ENCODE measurements at places on chromosomes 5 and 9.

DNA sequence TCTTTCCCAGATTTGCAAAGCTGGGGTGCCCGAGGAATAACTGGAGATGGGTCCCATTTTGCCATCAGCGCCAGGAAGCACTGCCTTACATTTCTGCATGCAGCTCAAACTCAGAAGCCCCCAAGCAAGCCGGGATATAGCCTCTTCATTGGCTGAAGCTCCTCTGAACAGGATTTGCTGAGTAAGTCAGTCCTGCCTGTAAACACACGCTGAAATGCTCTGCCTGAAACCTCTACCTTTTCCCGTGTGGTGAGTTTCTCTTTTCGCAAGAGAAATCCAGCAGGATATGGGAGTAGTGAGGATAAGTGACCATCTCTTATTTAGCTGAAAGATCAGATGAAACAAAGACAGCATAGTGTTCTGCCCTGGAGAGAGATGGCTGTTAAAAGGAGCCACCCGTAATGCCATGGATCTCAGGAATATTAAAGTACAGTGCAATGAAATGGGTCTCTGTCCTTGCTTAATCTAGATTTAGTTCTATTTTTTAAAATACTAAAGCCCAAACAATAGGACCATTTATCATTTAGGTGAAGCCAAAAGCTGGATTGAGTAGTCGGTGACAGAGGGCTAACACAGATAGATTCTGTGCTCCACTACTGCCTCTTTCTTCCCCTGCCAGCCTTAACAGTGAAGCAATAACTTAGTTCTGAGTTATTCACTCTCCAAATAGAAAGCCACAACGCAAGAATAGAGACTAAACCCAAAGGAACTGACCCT lies 177.5 kb upstream of the PPP2R2B start:
- DNase-seq = no peak

DNA sequence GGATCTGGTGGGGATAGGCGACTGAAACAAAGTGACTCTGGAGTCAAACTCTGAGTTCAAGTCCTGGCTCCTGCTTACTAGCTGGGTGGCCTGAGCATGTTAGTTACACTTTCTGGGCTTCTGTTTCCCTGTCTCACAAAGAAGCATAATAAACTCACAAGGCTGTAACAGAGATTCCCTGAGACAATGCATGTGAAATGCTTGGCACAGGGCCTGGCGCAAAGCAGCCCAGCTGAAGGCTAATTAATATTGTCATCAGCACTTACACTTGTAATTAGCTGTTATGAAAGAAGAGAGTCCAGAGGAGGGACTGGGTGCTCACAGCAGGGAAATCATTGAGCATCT lies 64.1 kb upstream of the SPOCK1 start:
- DNase-seq = no peak

DNA sequence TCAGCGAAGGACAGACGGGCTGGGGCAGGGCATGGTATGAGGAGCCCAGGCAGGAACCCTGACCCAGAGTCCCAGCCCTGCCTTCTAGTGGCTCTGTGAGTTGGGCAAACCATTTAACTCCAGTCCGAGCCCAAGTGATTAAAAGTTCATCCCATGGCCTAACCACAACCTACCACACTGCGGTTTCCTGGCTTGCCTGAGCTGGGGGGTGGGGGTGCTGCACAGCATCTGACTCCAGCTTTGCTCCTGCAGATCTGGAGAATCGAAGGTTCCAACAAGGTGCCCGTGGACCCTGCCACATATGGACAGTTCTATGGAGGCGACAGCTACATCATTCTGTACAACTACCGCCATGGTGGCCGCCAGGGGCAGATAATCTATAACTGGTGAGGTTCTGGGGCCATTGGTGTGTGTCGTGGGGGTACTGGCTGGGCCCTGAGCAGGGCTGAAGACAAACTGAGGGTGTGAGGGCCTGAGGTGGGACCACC lies 49.0 kb downstream of the STOM start:
- no peak for DNase-seq

DNA sequence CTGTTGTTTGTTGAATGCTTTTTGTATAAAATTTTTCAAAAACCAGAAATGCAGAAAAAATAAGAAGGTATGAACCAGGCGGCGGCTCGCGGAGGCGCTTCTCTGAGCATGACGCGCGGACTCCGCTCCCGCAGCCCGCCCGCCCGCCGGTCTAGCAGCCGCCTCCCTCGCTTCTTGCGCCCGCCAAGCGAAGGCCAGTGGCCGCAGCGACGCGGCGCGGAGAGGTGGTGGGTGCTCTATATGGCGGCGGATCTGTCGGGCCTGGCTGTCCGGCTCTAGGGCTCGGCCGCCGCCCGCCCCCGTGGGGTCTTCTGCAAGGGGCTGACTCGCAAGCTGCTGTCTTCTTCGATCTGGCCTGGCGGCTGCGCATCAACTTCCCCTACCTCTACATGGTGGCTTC lies 93.8 kb downstream of the ANKRD18A start:
- DNase-seq = no peak

- no peak for DNase-seq
Observed at GRCh38 chr9:121283080-121283398, 15.1 kb downstream of the GSN start.

DNA sequence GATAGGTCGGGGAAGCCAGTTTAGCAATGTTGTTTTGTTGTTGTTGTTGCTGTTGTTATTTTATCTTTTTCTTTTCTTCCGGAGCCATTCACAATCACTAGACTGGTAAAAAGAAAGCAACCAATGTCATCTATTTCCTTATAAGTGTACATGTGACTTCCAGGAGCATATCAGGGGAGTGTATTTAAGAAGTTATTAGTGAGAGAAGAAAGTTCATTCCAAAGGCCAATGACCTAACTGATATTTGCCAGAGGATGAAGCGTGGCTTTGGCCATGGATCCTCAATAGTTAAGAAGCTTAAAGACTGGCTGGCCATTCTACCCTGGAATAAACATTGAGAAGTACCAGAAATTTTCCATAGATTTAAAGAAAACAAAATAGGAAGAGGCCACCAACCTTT lies 341.4 kb upstream of the RFX3 start:
- no peak for DNase-seq

DNA sequence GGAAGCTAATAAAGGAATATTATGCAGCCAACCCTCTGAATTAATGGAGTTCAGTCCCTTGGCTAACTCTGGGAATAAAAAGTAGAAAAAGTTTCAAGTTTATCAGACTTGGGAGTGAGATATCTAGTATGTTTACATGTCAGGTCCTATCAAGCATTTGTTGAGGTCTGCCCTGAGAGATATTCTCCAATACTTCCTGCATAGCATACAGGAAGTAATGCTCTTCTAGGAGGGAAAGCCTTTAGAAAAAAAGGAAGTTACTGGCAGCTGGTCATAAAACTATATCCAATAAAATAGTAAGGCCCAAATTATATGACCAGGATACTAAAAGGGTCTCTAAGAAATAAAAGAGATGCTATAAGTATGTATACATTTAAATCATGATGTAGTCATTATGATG lies 594.1 kb upstream of the FTMT start:
- no peak for DNase-seq

GRCh38 chr9:98306384-98307145 lies 51.1 kb upstream of the TBC1D2 start:
- no peak for DNase-seq

- DNase-seq = no peak
Observed at GRCh38 chr5:135244620-135245021, 154.4 kb downstream of the MACROH2A1 start.

- DNase-seq = no peak
Observed at GRCh38 chr5:69134126-69134525, 32.8 kb upstream of the CCNB1 start.

- no peak for DNase-seq
Observed at GRCh38 chr9:71003346-71003745, 118.1 kb downstream of the TRPM3 start.

- no peak for DNase-seq
Observed at GRCh38 chr9:134263596-134263995, 62.7 kb upstream of the RXRA start.

- no peak for DNase-seq
Observed at GRCh38 chr9:110112792-110113191, 95.2 kb downstream of the C9orf152 start.

All from fibroblast of skin of left quadriceps (primary cell).